ENCODE measurements at places on chromosomes 7 and 10.

DNA sequence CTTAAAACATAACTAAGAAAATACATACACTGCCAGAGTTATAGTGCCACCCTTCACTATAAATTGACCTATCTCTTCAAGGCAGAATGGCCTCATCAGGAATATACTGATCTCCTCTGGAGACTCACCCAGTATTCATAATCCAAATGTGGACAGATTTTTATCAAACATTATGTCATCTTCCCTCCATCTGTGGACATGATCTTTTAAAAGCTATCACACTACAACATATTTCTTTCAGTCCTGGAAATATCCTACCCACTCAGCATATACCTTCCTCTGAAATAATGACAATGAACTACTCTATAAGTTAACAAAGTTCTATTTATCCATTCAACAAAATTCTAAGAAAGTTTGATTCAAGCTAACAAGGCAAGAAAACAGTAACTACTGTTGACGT lies 3.2 kb downstream of the ZNF800 start:
- H3K27me3 ChIP-seq = no peaks in the 10 kb centered on the region
- H3K27ac ChIP-seq = no peak overlapping the region
- H3K4me1 ChIP-seq = peaks cover 21% of the 10 kb centered on the region
- no peak for DNase-seq
- H3K36me3 ChIP-seq = peaks cover 31% of the 10 kb centered on the region

DNA sequence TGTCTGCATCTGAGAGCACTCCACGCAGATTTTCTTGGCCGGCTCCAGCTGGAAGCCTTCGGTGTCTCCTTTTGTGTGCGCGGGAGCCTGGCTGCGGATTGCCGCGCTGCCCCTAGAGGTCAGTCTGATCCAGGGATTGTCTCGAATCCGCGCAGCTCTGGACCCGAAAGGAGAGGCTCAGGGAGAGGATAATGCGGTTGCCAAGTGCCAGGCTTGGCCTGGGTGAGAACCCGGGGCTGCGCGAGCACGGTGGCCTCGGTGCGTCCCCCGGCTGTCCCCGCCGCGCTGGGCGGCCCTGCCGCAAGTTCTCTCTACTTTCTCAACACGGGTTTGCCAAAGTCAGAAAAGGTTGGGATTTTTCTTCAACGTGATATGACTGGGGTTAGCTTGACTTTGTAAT lies 140.9 kb downstream of the ADCYAP1R1 start:
- H3K4me1 ChIP-seq = no peaks in the 10 kb centered on the region
- H3K36me3 ChIP-seq = no peaks in the 10 kb centered on the region
- no peak overlapping the region for H3K27ac ChIP-seq

GRCh38 chr7:21636694-21637093 lies 93.9 kb downstream of the DNAH11 start:
- no peak overlapping the region for H3K27ac ChIP-seq
- no peak for DNase-seq
- H3K27me3 ChIP-seq = peaks cover 45% of the 10 kb centered on the region
- peaks cover 28% of the 10 kb centered on the region for H3K4me1 ChIP-seq

- peaks cover 47% of the 10 kb centered on the region for H3K4me1 ChIP-seq
- DNase-seq = peak; percentile 100
- no peaks in the 10 kb centered on the region for H3K36me3 ChIP-seq
- H3K27me3 ChIP-seq = no peaks in the 10 kb centered on the region
- peak overlapping the region; percentile 70 for H3K27ac ChIP-seq
- no peak overlapping the region for H3K4me3 ChIP-seq
Measured at GRCh38 chr10:70578371-70578947, 24.1 kb downstream of the PRF1 start.

GRCh38 chr10:3631701-3632330 lies 153.2 kb downstream of the KLF6 start:
- no peaks in the 10 kb centered on the region for H3K36me3 ChIP-seq
- DNase-seq = peak; percentile 56
- H3K27me3 ChIP-seq = no peaks in the 10 kb centered on the region
- no peak overlapping the region for H3K4me3 ChIP-seq
- H3K27ac ChIP-seq = peak overlapping the region; percentile 47

GRCh38 chr10:119775529-119775928 lies 49.7 kb downstream of the INPP5F start:
- no peak overlapping the region for H3K4me3 ChIP-seq
- H3K36me3 ChIP-seq = no peaks in the 10 kb centered on the region
- H3K27ac ChIP-seq = no peak overlapping the region
- no peaks in the 10 kb centered on the region for H3K27me3 ChIP-seq

DNA sequence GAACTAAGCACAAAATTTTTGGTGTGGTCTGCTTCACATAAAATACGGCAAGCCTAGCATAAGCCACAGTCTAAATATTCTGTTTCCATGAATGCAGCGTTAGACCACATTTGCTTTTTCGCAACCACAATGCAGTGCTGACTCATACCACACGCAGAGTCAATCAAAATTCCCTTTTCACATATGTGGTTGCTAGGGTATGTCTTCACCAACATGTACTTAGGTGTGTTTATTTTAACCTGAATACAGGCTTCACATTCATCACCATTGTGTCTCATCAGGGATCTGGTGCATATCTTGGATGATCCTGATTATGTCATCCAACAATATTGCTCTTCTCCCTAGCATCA lies 90.8 kb downstream of the CHN2 start:
- H3K4me3 ChIP-seq = no peak overlapping the region
- no peaks in the 10 kb centered on the region for H3K36me3 ChIP-seq
- peak; percentile 97 for DNase-seq
- H3K27ac ChIP-seq = peak overlapping the region; percentile 89
- no peaks in the 10 kb centered on the region for H3K27me3 ChIP-seq

GRCh38 chr7:27101957-27102580 lies 414 bp downstream of the HOXA2 start:
- peaks cover 11% of the 10 kb centered on the region for H3K4me1 ChIP-seq
- DNase-seq = no peak
- H3K36me3 ChIP-seq = peaks cover 14% of the 10 kb centered on the region
- H3K4me3 ChIP-seq = no peak overlapping the region
- no peak overlapping the region for H3K27ac ChIP-seq

DNA sequence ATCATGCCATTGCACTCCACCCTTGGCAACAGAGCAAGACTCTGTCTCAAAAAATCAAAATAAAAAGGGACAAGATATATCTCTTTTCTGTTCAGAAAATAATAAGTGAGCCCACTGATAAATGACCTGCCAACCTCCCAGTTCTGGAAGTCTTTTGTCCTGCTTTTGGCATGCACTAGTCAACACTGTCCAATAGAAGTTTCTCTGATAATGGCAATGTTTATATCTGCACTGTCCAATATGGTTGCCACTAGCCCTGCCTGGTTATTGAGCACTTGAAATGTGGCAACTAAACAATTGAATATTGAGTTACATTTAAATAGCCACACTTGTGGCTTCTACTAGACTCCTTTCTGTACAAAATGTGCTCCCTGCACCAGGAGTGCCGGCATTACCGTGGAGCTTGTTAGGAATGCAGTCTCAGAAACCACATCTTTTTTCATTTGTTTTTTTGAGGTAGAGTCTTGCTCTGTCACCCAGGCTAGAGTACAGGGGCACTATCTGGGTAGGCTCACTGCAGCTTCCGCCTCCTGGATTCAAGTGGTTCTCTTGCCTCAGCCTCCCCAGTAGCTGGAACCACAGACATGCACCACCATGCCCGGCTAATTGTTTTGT lies 229.7 kb downstream of the CACNB2 start:
- no peaks in the 10 kb centered on the region for H3K27me3 ChIP-seq
- H3K27ac ChIP-seq = no peak overlapping the region
- DNase-seq = no peak
- H3K4me3 ChIP-seq = no peak overlapping the region
- H3K4me1 ChIP-seq = no peaks in the 10 kb centered on the region
- no peaks in the 10 kb centered on the region for H3K36me3 ChIP-seq

DNA sequence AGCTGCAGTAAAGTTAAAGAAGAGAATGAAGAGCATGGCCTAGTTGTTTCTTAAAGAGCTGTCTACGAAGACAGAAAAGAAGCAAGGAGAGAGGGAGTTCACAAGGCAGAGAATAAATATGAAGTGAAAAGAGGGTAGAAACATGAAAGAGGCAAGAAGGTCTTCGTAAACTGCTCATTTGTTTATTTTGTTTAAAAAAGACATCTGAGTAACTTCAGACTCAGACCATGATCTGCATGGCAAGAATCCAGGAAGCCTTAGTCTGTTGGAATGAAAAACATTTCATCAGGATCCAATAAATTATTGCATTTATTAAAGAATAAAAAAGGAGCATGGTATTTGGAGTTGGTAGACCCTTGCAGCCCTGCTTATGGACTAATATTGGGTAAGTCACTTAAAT lies 151.1 kb downstream of the SEM1 start:
- H3K27me3 ChIP-seq = no peaks in the 10 kb centered on the region
- no peaks in the 10 kb centered on the region for H3K36me3 ChIP-seq
- H3K4me3 ChIP-seq = no peak overlapping the region
- DNase-seq = peak; percentile 68
- no peak overlapping the region for H3K27ac ChIP-seq

DNA sequence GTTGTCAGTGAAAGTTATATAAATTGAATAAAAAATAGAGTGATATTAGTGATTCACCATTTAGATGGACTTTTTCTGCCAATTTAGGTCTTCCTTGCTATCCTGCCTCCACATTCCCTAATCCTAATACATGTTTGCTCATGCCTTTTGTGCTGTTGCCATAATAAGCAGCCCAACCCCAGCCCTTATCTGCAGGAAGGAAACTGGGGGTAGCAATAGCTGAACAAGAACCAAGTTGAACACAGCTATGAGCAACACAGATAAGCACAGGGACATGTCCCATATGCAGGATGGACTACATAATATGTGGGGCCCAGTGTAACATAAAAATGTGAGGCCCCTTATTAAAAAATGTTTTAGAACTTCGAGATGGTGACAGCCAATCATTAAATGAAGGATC lies 91.2 kb upstream of the AHR start:
- no peak overlapping the region for H3K4me3 ChIP-seq
- peak; percentile 36 for DNase-seq
- peak overlapping the region; percentile 97 for H3K27ac ChIP-seq
- H3K27me3 ChIP-seq = no peaks in the 10 kb centered on the region
- peaks cover 27% of the 10 kb centered on the region for H3K4me1 ChIP-seq

DNA sequence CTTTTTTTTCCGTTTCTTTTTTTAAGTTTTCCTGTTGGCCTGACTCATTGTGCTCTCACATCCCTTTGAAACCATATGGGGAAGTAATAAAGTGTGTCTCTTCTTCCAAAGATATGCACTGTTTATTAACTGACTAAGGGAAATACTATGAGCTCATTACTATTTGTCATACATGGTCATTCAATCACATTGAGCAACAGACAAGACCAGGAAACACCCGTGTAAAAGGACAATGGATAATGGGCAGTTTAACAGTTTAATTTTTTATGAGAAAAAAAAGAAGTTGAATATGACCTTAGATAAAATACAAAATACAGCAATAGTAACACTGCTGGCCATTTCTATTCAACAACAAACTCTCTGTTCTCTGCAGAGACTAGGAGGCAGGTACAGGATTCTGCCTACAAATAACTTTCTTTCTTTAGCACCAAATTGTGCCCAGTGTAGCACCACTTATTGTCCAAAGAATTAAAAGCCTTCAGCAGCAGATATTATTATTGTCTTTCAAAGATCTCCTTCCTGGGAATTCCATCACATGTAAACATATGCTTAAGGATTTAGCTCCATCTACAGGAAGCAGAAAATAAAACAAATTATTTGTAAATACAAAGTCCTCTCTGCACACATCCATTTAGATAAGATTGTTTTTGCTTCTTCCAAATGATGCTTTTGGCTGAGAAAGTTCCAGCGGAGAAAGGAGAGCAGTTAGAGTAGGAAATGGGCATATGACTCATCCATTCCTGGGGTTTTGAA lies 55.0 kb upstream of the AKR1E2 start:
- no peaks in the 10 kb centered on the region for H3K27me3 ChIP-seq
- H3K4me1 ChIP-seq = peaks cover 62% of the 10 kb centered on the region
- peak overlapping the region; percentile 16 for H3K4me3 ChIP-seq
- peak; percentile 83 for DNase-seq
- H3K27ac ChIP-seq = peak overlapping the region; percentile 100
- H3K36me3 ChIP-seq = no peaks in the 10 kb centered on the region

GRCh38 chr7:130913639-130914553 lies 179.9 kb upstream of the KLF14 start:
- DNase-seq = no peak
- H3K4me3 ChIP-seq = peak overlapping the region; percentile 92
- peaks cover 31% of the 10 kb centered on the region for H3K36me3 ChIP-seq

GRCh38 chr7:123537026-123537642 lies 2.7 kb upstream of the IQUB start:
- DNase-seq = peak; percentile 55
- H3K36me3 ChIP-seq = no peaks in the 10 kb centered on the region
- H3K4me1 ChIP-seq = peaks cover 27% of the 10 kb centered on the region
- no peak overlapping the region for H3K4me3 ChIP-seq
- H3K27me3 ChIP-seq = peaks cover 14% of the 10 kb centered on the region
- H3K27ac ChIP-seq = no peak overlapping the region

GRCh38 chr7:132117181-132117580 lies 459.1 kb downstream of the PLXNA4 start:
- H3K4me1 ChIP-seq = peaks cover 48% of the 10 kb centered on the region
- peak overlapping the region; percentile 92 for H3K27ac ChIP-seq
- H3K4me3 ChIP-seq = no peak overlapping the region
- peak; percentile 74 for DNase-seq

- no peak within 1 kb of the TSS for H3K4me3 ChIP-seq
- peaks cover 7% of the 10 kb centered on the region for H3K4me1 ChIP-seq
- H3K36me3 ChIP-seq = no peaks in the 10 kb centered on the region
- H3K27me3 ChIP-seq = no peaks in the 10 kb centered on the region
- no peak for DNase-seq
Measured at GRCh38 chr10:15043674-15044073, at the start of gene OLAH. Gene OLAH, plus strand, starts transcription at chr10:15043943. Its CDS starts 3,346 bp downstream, at chr10:15047289.

DNA sequence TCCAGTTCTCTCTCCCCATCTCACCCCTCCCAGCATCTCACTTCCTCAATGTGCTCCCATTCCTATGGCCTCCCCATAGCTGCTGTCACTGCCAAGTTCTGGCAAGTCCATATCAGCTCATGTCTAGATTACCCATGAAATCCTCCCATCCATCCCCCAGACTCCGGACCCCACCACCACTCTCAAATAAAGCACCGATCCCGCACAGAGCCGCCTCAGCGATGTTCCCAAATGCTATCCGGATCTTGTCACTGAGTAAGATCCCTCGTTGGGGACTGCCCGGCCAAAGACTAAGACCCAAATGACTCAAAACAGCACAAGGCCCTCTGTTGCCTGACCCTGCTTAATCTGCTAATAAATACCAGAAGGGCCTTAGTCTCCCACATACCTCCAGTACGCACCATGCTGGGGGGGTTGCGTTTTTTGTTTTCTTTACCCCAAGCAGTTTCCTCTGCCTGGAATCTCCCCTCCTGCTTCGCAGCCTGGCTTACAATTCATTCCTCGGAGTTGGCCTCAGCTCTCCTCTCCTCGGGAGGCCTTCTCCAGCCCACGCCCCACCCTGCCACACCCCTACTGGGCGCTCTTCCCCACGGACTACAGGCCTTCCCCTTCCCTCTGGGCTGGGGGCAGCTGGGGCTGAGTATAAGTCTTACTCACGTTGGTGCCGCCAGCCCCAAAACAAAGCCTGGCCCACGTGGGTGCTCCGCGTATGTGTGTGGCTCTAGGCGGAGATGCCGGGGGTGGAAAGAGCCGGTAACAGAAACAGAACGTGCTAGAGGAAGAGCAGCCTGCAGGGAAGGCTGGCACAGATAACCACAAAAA lies 1.8 kb upstream of the DUSP5 start:
- DNase-seq = peak; percentile 72
- H3K27ac ChIP-seq = peak overlapping the region; percentile 80
- peaks cover 27% of the 10 kb centered on the region for H3K36me3 ChIP-seq
- no peaks in the 10 kb centered on the region for H3K27me3 ChIP-seq

Measured in PC-3 (cell line).